ENCODE measurements at places on chromosomes 3 and 15.
A peak's percentile ranks its signal among the peaks of the same experiment; 100 is the strongest.

GRCh38 chr3:71917545-71917944 is 132.6 kb upstream of the PROK2 start:
- no peak for DNase-seq

GRCh38 chr3:187648177-187648576 is 22.0 kb downstream of the SST start:
- DNase-seq: no peak

- no peak for DNase-seq
Measured at GRCh38 chr3:184712248-184713039, 580 bp upstream of the MAGEF1 start.

DNA sequence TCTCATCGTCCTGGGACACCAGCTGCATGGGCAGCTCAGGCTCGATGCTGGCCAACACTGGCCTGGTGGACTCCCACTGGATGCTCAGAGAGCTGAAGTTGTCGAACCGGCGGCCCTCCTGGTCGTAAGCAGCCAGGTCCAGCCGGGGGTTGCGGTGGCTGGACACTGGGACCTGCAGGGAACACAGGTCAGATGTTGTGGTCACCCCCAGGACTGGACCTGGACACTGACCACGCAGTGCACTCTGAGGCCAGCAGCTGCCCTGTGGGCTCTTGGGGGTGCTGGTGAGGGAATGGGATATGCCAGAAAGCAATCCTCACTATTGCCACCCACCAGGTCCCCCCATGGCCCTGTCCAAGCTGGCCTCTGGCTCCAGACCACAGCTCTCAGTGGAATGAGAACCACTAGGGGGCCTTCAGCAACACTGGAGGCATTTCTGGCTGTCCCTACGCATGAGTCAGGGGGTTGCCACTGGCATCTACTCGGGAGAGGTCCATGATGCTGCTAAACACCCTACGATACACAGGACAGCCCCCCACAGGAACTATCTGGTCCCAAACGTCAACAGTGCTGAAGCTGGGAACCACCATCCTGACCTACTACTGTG is 66.1 kb downstream of the NUP210 start:
- DNase-seq: peak; percentile 61

DNA sequence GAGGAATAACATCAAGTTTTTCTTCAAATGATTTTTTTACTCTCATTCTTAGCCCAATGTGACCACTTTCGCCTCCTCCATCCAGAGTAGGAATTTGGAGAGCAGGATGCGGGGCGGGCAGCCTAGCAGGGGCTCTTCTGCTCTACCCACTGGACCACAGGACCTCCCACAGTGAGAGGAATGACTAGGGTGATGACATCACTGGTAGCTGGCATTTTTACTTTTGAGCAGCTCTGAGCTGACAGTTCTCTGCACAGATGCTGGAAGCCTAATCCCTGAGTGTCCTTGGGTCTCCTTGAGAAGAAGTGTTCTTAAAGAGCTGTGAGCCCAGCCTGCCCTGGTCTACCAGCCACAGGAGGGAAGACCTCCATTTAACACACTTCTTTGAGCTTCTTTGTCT is 1.4 kb upstream of the HCN4 start:
- DNase-seq: no peak

GRCh38 chr3:141410408-141410807 is 42.1 kb downstream of the ZBTB38 start:
- no peak for DNase-seq
